CD4-positive, alpha-beta T cell treated with Interleukin-1 beta for 1 hour (primary cell): ENCODE measurements at places on chromosomes 6 and 20.

GRCh38 chr6:56448046-56448445 lies 194.6 kb downstream of the DST start:
- no peak for DNase-seq

DNA sequence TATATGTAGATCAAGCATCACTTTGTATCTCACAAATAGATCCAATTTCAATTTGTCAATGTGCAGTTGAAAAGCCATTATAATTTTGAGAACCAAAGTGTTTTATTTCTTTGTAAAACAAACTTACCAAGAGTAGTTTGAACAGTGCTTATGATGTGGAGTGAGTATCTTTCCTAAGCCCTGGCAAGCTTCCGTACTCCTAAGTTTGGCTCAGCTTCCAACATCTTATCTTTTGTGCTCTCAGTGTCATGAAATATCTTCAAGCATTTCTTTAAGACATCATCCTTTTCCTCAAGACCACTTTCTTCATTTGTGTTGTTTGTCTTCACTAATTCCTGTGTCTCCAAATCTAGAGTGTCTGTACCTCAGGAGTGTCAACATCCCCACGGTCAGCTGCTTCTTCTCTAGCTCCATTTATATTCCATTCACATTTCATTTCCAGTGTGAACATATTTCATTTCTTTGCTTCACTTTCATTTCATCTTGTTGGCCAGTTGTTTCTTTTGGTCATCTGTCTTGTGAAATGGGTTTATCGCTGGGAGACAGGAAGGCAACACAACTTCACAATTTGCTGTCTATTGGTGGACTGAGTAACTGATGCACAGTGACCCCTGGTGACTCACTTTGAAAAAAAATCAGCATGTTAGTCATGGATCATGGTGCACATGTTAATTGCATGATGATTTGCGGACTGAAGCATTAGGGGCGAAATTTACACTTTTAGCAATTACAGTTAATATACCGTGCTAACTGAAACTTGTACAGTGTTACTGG lies 36.9 kb downstream of the SLC24A3 start:
- DNase-seq = peak; percentile 36

DNA sequence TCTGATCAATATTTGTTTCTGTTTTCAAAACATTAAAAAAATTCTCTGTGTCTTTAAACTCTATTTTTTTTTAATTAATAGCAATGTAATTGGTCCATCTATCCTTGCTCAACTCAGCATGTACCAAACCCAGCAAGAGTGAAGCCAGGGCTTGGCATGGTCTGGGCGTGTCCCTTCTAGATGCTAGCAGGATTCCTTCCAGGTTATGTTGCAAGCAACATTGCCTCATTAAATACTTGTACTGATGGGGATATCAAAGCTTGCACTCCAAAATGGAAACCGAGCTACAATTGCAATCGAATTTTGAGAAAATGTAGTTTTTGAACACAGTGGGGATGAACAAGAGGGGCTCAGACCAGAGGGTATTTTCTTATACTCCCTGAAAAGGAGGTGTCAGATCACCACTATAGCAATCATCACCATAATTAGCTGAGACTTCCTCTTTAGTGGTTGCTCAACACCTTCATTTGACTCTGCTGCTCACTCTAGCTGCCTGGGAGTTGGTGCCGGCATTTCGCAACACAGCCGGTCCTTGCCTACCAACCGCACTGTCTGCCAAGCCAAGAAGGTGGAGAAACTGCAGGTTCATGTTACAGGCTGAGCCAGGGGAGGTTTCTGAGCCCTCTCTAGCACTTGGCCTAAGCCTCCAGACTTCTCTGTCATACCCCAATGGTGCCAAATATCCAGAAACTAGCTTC lies 67.8 kb upstream of the RALGAPA2 start:
- DNase-seq = peak; percentile 73

DNA sequence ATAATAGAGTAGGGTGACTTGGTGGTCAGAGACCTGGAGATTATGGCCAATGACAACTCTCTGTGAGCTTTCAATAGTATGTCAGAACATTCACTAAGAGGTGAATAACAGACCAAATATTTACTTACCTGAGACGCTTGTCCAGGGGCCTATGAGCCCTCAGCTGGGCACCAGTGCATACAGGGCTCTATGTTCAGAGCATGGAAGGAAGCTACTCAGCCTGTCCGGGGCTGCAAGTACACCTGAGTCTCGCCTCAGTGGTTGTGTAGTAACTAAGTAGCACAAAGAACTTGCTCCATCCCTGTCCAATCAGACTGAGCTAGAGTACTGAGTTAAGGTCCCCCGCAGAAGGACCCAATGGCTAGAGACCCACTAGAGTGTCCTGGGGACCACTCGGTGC lies 11.6 kb upstream of the SCGN start:
- no peak for DNase-seq

- peak; percentile 22 for DNase-seq
These were observed 5.6 kb upstream of the IFNGR1 start for GRCh38 chr6:137224799-137225198.

DNA sequence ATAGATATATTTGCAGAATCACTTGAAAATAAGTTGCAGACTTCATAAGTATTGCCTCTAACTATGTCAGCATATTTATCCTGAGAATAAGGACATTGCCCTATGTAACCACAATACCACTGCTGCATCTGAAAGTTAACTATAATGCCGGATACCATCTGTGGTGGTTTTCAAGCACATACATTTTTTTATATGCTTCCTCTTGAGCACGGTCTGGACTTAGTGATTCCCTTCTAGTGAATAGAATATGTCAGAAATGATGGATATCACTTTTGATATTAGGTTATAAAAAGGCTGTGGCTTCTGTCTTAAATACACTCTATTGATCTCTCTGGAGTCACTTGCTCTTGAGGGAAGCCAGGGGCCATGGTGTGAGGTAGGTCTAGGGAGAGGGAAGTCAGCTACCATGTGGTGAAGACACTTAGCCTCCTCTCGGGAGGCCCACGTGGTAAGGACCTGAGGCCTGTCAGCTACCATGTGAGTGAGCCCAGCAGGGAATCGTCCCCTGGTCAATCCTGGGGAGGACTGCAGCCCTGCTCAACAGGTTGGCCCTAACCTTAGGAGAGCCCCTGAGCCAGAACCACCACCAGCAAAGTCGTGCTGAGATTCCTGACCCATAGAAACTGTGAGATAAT lies 57.5 kb downstream of the CCDC170 start:
- DNase-seq = no peak

DNA sequence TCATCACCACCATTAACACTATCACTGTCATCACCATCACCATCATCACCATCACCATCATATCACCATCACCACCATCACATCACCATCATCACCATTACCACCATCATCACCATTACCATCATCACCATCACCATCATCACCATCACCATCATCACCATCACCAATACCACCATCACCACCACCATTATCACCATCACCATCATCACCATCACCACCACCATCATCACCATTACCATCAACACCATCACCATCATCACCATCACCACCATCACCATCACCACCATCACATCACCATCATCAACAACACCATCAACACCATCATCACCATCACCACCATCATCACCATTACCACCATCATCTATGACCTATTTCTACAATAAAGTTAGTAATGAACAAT lies 86.1 kb upstream of the PDE10A start:
- no peak for DNase-seq

- no peak for DNase-seq
These were observed 53.9 kb downstream of the HS3ST5 start for GRCh38 chr6:114288701-114289495.

GRCh38 chr20:63082308-63082938 lies 75.7 kb upstream of the BHLHE23 start:
- DNase-seq = peak; percentile 12

GRCh38 chr6:75386050-75386770 lies 101.6 kb upstream of the TMEM30A start:
- DNase-seq = no peak

DNA sequence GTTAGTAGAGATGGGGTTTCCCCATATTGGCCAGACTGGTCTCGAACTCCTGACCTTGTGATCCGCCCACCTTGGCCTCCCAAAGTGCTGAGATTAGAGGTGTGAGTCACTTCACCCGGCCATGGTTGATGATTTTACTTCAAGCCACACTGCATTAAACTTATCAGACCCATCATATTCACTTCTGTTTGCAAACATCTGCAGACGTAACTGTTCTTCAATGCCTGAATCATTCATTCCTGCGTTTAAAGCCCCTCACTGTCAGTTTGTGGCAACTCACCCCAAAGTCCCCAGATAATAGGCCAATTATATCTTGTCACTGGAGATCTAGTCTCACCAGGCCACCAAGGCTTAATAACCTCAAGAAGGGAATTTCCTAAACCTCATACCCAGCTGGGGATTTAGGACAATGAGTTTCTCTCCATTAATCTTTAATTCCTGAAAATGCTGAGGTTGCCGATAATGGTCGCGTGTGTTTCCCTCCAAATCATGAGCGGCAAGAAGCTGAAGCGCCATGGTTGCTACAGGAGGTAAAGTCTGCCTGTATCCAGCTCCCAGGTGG lies 229.6 kb downstream of the LY86 start:
- DNase-seq = no peak

DNA sequence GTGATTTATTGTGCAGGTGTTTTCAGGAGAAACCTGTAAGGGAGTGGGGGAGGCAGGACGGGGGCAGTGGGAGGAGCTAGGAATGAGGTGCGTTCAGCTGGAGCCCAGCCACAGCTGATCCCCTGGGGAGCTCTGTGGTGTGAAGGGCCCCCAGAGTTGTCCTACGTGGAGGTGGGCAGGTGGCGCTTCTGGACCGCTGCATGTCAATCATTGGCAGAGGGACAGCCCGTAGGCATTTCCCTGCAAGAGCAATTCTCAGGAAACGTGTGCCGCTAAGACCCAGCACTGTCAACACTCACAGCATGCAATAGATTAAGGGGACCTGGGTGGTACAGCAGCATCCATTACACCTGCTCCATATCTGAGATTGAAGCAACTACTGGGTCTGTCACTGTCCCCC lies 88.0 kb downstream of the PRND start:
- DNase-seq = no peak

- no peak for DNase-seq
These were observed 14.7 kb upstream of the SIM1 start for GRCh38 chr6:100479179-100480035.

GRCh38 chr20:2604506-2604835 lies 48.0 kb upstream of the NOP56 start:
- DNase-seq = no peak

- DNase-seq = no peak
These were observed 3.0 kb downstream of the GABRR1 start for GRCh38 chr6:89214197-89214596.

DNA sequence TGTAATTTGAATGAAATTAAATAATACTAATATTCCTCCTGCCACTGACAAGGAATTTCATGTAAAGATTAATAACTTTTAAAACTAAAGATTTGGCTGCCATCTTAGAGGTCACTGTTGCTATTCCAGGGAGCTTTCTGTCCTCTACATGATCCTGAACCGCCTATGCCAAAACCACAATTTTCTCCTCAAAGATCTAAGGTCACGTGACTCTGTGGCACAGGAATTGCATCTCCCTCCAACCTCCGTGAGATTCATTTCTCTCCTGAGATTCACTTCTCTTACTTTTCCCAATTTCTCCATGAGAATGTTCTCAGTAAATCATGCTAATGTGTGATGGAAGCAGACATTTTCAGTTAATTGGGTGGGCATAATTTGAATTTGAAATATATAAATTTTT lies 379.6 kb upstream of the TSHZ2 start:
- no peak for DNase-seq

DNA sequence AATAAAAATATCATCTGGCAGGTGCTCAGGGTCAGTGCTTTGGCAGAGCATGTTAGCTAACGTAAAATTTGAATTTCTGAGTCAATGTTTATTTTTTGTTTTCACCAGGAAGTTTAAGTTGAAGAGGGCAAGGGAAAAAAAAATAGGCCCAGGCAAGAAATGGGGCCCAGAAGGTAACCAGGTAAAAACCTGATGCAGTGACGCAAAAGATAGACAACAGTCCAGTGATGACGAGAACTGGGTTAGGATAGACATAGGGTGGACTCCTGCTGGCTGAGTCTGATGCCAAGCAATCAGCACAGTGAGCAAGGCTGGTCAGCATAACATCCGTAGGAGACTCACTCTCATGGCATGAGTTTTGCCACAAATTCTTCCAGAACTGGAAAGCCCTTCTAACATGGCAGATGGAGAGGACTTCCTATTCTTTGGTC lies 42.2 kb downstream of the ZHX3 start:
- no peak for DNase-seq

GRCh38 chr20:5657190-5657875 lies 92.9 kb upstream of the SHLD1 start:
- DNase-seq = no peak

GRCh38 chr6:145406783-145407182 lies 328.5 kb downstream of the EPM2A start:
- no peak for DNase-seq

GRCh38 chr6:136303516-136303915 lies 13.9 kb upstream of the BCLAF1 start:
- DNase-seq = no peak

DNA sequence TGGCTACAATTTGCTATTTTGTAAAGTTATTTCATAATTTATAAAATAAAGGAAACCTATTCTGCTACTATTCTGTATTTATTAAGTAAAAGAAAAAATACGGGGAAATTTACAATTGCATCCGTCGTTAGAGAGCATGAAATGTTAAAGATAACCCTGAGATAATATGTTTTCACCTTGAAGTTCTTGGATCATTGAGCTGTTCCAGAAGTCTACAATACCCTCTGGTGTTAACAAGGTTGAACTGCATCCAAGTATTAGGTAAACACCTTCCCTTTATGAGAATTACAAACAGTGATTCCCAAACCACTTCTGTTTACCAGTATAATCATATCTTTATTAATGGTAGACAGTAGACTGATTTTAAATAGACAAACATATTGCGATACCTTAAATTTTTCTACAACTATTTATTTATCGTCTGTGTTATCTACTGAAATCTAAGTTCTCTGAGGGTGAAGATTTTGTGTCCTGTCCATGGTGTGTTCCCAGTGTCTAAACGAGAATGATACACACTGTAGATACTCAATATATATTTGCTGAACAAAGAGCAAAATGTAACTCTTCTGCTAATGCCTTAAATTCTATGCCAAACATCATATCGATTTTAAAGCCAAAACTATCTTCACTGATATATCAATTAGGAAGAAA lies 28.2 kb downstream of the TBC1D32 start:
- DNase-seq = peak; percentile 15

DNA sequence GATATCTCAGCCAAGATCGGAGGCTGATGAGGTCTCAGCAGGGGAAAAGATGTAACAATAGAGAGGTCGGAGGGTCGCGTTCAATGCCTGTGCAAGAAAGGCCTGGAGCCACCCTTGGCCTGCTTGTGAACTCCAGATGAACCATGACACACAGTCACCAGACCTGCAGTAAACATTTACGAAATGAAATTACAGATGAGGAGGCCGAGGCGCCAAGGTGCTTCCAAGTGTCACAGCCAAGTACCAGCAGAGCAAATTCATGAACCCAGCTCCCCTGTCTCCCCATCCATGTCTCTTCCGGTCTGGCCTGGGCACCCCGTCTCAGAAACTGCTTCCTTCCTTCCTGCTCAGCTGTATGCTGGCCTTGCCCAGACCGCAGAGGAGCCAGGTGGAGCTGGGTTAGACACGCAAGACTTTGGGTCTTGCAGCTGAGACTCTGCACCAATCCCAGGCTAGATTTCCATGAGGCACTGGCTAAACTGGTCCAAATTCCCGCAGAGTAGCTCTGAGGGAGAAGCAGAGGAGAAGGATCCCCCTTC lies 48.1 kb downstream of the CHMP4B start:
- DNase-seq = peak; percentile 5

GRCh38 chr20:20710443-20711315 lies 1.8 kb downstream of the RALGAPA2 start:
- DNase-seq = peak; percentile 31

GRCh38 chr6:109498052-109498451 lies 15.0 kb upstream of the ZBTB24 start:
- no peak for DNase-seq
